ENCODE measurements at places on chromosomes 2 and 18. TPM values are rescaled to one million over a fixed set of nuclear protein-coding genes. Genes with fewer than 3 reads are reported as not detected.

CRYBA2 gene
- total RNA-seq: 6.4 TPM

THSD7B gene
- total RNA-seq: under 0.01 TPM

GCKR gene
- total RNA-seq: not detected

GRCh38 chr2:239397931-239398471 is 2.8 kb downstream of the HDAC4 start:
- DNase-seq: no peak

GRCh38 chr2:219965287-219966194 is 338.1 kb downstream of the SLC4A3 start:
- no peak for DNase-seq

GRCh38 chr2:230161184-230161583 is 58.6 kb downstream of the SP110 start:
- DNase-seq: peak; percentile 35

RIT2 gene
- total RNA-seq: not detected

GRCh38 chr2:213723707-213724106 is 439.4 kb downstream of the SPAG16 start:
- DNase-seq: peak; percentile 68

TMEFF2 gene
- not detected for total RNA-seq

NOL4 gene
- total RNA-seq: not detected

- DNase-seq: peak; percentile 11
These were observed 200.8 kb downstream of the SLC8A1 start for GRCh38 chr2:40251137-40251536.

- DNase-seq: no peak
These were observed 5.7 kb upstream of the CHN1 start for GRCh38 chr2:175010848-175011254.

- no peak for DNase-seq
These were observed 132.6 kb downstream of the NYAP2 start for GRCh38 chr2:225532096-225532495.

DNA sequence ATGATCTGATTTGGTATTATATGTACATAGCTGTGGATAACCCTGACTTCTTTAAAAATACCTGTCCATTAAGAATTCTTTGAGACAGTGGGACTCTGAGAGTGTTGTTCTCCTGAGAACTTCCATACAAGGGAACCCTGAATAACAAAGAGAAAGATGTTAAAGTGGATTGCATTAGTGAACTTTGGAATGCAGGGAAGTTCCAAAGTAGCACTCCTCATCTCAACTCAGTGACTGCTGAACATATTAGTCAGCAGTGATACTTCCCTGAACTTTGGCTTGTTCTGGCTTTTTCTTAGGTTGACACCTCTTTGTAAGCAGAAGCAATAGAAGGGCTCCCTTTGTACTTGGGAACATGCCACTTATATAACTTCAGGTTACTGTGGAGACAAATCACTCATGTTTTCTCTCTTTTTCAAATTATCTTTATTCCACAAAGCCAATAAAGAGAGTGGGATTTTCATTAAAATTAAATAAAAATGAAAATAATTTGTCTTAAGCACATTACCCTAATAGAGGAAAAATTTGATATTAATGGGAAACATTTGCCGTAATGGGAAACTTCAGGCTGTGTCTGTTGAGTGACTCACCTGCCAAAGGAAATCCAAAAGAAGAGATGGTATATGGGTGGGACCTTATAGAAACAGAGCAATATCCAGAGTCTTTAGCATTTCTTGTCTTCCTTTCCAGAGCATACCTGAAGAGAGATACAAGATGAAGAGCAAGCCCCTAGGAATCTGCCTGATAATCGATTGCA is 33.3 kb downstream of the CFLAR start:
- DNase-seq: peak; percentile 94

GRCh38 chr2:20211860-20212458 is 13.0 kb downstream of the SDC1 start:
- no peak for DNase-seq

DNA sequence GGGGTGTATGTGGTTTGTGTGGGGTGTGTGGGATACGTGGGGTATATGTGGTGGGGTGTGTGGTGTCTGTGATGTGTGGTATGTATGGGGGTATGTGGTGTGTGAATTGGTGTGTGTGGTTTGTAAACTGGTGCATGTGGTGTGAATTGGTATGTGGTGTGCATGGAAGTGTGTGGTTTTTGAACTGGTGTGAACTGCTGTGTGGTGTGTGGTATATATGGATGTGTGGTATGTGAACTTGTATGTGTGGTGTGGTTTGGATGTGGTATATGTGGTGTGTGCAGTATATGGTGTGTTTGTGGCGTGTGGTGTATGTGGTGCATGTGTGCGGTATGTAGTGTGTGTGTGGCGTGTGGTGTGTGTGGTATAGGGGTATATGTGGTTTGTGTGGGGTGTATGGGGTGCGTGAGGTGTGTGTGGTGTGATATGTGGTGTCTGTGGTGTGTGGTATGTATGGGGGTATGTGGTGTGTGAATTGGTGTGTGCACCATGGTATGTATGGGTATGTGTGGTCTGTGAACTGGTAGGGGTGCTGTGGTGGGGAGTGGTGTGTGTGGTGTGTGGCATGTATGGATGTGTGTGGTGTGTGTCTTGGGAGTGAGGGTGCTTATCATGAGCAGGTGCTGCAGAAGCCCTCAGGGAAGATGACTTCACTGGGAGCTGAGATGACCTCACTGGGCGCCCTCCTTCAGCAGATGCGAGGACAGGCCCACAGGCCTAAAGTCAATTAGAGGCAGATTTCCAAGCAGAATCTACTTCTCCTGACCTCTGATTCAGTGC is 209.6 kb upstream of the TNP1 start:
- no peak for DNase-seq

GRCh38 chr2:219126555-219126954 is 34.1 kb downstream of the NHEJ1 start:
- peak; percentile 76 for DNase-seq

POTEF gene
- not detected for total RNA-seq

KIF1A gene
- total RNA-seq: 0.40 TPM

SLC4A3 gene
- total RNA-seq: 11.6 TPM

- DNase-seq: peak; percentile 71
These were observed 205.5 kb upstream of the SP5 start for GRCh38 chr2:170509452-170510193.

GULP1 gene
- total RNA-seq: 23.1 TPM

SLC4A5 gene
- 0.40 TPM for total RNA-seq

WNT6 gene
- total RNA-seq: not detected

GRCh38 chr2:239864247-239865058 is 160.7 kb downstream of the NDUFA10 start:
- no peak for DNase-seq

DNA sequence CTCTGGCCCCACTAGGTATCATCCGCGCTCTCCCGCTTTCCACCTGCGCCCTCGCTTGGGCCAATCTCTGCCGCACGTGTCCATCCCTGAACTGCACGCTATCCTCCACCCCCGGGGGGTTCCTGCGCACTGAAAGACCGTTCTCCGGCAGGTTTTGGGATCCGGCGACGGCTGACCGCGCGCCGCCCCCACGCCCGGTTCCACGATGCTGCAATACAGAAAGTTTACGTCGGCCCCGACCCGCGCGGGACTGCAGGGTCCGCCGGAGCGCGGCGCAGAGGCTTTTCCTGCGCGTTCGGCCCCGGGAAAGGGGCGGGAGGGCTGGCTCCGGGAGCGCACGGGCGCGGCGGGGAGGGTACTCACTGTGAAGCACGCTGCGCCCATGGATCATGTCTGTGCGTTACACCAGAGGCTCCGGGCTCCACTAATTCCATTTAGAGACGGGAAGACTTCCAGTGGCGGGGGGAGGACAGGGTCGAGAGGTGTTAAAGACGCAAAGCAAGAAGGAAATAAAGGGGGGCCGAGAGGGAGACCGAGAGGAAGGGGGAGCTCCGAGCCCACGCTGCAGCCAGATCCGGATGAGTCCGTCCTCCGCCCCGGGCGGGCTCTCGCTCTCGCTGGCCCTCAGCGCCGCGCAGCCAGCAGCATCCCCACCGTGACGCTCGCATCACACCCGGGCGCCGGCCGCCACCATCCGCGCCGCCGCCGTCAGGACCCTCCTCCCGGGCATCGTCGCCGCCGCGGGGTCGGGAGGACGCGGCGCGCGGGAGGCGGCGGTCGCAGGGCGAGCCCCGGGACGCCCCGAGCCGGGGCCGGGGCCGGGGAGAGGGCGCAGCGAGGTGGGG is 664 bp downstream of the NETO1 start:
- DNase-seq: no peak

GRCh38 chr18:9280849-9281248 is 53.7 kb upstream of the TWSG1 start:
- DNase-seq: no peak

GRCh38 chr2:63658176-63658968 is 69.6 kb downstream of the MDH1 start:
- DNase-seq: no peak

- DNase-seq: peak; percentile 13
These were observed 229.2 kb upstream of the TFPI start for GRCh38 chr2:187783446-187783845.

DNA sequence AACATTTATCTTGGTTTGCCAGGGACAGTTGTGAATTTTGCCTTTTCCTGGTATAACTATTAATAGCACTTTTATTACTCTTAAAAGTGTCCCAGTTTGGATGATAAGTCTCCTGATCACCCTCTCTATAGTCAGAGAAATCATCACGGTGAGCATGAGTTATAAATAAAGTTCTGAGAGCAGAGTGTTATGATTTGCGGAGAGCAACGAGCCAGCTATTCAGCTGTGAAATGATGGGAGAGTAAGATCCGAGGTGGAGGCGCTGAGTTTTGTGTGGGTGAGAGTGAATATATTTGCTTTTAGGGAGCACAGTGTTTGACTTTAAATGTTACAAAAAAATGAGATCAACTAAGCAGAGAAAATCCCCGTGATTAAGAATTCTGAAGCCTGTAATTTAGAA is 179.6 kb downstream of the DSC3 start:
- DNase-seq: no peak

- no peak for DNase-seq
These were observed 21.2 kb downstream of the OSR1 start for GRCh38 chr2:19337202-19337601.

- DNase-seq: no peak
These were observed 8.7 kb downstream of the NIFK start for GRCh38 chr2:121727950-121728349.

CDK5R2 gene
- total RNA-seq: 0.35 TPM

DNA sequence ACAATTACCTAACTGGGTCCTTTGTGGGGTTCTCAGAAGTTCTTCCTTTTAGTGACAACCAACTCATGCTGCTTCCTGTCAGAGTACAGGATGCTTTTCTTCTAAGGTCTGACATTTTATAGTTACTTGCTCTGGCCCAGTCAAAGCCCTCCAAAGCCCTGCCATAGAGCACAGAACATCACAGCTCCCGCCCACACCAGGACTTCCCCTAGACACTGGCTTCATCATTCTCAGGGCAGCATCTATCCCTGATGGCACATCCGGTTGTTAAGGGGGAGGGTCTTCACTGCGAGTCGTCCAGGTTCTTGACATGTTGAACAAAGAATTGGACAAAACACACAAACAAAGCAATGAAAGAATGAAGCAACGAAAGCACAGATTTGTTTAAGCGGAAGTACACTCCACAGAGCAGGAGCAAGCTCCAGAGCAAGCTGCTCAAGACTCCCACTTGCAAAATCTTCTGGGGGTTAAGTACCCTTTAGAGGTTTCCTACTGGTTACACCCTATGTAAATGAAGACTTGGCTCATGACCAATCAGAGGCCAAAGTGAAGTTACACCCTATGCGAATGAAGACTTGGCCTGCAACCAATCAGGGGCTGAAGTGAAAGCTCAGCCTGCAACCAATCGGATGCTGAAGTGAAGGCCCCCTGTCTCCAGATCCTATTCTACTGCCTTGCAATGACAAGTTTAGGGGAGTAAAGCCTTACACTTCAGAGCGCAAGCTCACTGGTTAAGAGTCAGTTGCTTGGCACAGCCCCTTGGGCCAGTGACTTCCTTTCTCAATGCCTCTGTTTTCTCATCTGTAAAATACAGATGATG is 79.0 kb downstream of the HDAC4 start:
- no peak for DNase-seq

DNA sequence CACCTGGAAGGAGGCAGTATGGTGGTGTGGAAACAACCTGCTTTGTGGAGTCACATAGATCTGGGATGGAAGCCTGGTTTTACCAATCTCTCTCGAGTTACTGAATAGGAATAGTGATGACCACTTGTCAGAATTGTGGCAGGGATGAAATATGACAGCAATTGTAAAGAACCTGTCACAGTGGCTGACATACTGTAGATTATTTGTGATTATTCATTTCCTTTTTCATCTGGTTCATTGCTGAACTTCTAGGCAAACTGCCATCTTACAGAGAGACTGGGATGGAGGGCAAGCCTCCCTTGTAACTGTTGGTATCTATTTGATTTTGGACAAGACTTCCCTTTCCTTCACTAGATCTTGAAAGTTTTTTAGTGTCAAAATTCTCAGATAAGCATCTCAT is 42.0 kb downstream of the FMNL2 start:
- DNase-seq: peak; percentile 77

DNA sequence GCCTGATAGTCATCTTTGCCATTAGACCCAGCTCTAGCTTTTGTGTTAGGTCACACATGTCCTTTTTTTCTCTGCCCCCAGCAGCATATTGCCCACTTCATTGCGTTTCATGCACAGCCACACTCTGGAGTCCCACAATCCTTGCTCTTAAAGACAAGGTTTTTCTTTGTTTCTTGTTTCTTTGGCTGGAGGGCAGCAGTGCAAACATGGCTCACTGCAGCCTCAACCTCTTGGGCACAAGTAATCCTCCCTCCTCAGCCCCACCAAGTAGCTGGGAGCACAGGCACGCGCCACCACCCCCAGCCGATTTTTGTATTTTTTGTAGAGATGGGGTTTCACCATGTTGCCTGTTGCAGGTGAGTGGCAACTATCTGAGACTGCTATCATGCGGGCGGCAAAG is 16.9 kb upstream of the PAPOLG start:
- no peak for DNase-seq

DNA sequence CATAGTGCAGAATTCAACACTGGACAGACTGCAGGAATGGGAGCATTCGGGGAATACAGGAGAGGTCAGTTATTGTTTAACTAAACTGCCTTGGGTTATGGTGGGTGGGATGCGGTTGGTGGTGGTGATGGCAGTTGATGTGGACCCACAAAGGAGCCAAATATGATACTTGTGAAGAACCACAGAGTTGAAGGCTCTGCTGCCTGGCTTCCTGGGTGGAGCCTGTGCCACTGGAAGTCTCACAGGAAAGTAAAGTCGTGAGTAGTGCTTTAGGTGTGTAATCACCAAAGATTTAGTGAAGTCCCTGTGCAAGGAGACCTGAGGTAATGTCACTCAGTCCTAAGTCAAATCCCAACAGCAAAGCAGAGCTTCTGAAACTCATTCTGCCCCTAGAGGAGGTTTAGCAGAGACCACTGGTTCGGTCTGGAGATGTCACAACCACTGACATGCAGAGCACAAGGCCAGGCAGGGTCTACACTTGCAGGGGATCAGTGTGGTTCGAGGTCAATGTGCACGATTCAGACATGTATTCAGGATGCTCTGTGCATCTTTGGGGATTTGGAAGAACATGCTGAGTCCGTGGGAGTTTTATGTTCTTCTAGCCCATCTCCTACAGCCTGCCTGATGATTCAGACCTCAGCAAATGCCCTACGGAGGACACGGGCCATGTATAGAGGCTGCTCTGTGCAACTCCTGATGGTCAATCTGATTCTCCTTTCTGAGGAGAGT is 1150.9 kb downstream of the RPIA start:
- no peak for DNase-seq

- DNase-seq: no peak
These were observed 272.5 kb downstream of the TDRD15 start for GRCh38 chr2:21396252-21396651.

- DNase-seq: no peak
These were observed 371.9 kb downstream of the DPP10 start for GRCh38 chr2:114814355-114814754.

All from PC-3 (cell line).